ENCODE measurements at places on chromosomes 12 and 14. TPM values are rescaled to one million over a fixed set of nuclear protein-coding genes. Genes with fewer than 3 reads are reported as not detected.

GRCh38 chr14:69093631-69094421, 59.1 kb downstream of the DCAF5 start:
- H3K4me3 ChIP-seq: no peak overlapping the region
- H3K36me3 ChIP-seq: peaks cover 69% of the 10 kb centered on the region
- no peaks in the 10 kb centered on the region for H3K27me3 ChIP-seq
- no peak for DNase-seq
- no peaks in the 10 kb centered on the region for H3K4me1 ChIP-seq

- no peak overlapping the region for H3K4me3 ChIP-seq
- no peaks in the 10 kb centered on the region for H3K36me3 ChIP-seq
- H3K27me3 ChIP-seq: peaks cover 2% of the 10 kb centered on the region
- no peaks in the 10 kb centered on the region for H3K4me1 ChIP-seq
- no peak for DNase-seq
- no peak overlapping the region for H3K27ac ChIP-seq
Observed at GRCh38 chr12:12115514-12115913, 44.8 kb downstream of the BCL2L14 start.

DNA sequence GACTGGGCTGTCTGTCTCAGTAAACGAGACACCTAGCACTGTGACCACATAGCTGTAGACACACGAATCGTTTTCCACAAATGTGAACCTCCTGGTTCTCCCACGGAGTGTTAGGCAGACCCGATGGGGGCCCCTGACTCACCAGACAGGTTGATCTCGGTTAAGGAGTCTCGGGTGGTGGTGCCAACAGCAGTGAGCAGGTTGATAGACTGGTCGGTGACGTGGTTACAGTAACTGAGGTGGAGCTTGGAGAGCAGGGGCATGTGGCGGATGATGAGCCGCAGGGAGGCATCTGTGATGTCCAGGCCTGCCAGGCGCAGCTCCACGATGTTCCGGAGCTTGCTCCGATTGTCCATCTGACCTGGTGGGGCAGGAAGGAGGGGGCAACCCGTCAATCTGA, 39.8 kb downstream of the RNF34 start:
- H3K27ac ChIP-seq: no peak overlapping the region
- no peak for DNase-seq
- peaks cover 91% of the 10 kb centered on the region for H3K36me3 ChIP-seq
- H3K4me1 ChIP-seq: peaks cover 2% of the 10 kb centered on the region

MEG3 gene
- not detected for total RNA-seq

- no peak for DNase-seq
- H3K27ac ChIP-seq: no peak overlapping the region
- no peaks in the 10 kb centered on the region for H3K4me1 ChIP-seq
- no peaks in the 10 kb centered on the region for H3K27me3 ChIP-seq
- no peak overlapping the region for H3K4me3 ChIP-seq
- H3K36me3 ChIP-seq: no peaks in the 10 kb centered on the region
Observed at GRCh38 chr12:70774055-70774454, 136.8 kb upstream of the PTPRB start.

GON7 gene
- total RNA-seq: 11.3 TPM

GRCh38 chr14:32826404-32827082, 112.1 kb upstream of the NPAS3 start:
- H3K27ac ChIP-seq: no peak overlapping the region
- no peaks in the 10 kb centered on the region for H3K36me3 ChIP-seq
- H3K27me3 ChIP-seq: no peaks in the 10 kb centered on the region
- DNase-seq: no peak
- no peaks in the 10 kb centered on the region for H3K4me1 ChIP-seq

MYH6 gene
- total RNA-seq: not detected

- H3K36me3 ChIP-seq: no peaks in the 10 kb centered on the region
- no peaks in the 10 kb centered on the region for H3K4me1 ChIP-seq
- no peaks in the 10 kb centered on the region for H3K27me3 ChIP-seq
- H3K27ac ChIP-seq: no peak overlapping the region
- H3K4me3 ChIP-seq: no peak overlapping the region
- DNase-seq: no peak
Observed at GRCh38 chr12:97837401-97837800, 374.8 kb downstream of the RMST start.
